Retina (tissue), 1 donor: ENCODE measurements at places on chromosomes 7 and 10.

DNA sequence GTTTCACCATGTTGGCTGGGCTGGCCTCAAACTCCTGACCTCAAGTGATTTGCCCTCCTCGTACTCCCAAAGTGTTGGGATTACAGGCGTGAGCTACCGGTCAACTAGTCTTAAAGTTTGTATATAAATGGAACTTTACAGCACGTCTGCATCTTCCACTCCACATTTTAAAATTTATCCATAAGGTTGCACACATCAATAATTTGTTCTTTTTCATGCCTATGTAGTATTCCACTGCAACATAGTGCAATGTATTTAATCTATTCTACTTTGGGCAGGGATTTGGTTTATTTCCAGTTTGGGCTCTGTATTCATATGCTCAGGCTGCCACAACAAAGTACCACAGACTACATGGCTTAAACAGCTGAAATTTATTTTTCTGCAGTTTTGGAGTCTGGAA is 90.0 kb downstream of the NPTX2 start:
- DNase-seq, result no peak

- no peak for DNase-seq
These were observed 46.3 kb downstream of the PHYHIPL start for GRCh38 chr10:59222788-59223187.

- no peak for DNase-seq
These were observed 49.0 kb upstream of the FRMD4A start for GRCh38 chr10:14379556-14380280.

GRCh38 chr7:108246227-108246837 is 116.2 kb upstream of the LAMB4 start:
- peak; percentile 41 for DNase-seq

DNA sequence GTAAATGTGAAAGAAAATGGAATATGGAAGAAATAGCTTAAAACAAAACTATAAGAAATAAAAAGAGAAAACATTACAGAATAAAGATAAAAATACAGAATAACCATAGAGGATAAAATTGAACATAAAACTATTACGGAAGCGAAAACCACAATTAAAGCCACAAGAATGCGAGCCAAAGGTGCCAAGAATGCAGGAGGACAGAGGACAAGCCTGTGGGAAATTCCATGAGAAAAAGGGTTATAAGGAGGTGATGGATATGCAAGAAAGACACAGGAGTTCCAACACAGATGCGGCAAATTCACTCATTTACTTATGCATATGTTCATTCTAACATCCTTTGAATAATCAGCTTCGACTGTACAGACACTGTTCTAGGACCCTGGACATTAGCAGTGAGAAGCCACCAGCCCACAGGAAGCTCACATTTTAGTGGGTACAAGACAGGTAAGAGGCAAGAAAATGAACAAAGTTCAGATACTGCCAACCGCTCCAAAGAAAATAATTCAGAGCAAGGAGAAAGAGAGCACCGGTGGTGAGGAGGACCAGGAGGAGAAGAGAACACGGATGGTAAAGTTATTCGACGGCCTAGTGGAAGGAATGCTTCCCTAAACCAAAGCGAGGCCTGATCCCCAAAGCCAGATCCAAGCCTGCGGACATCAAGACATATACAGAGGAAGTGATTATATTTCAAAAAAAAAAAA is 213.7 kb upstream of the MGMT start:
- DNase-seq, result no peak

GRCh38 chr10:6980353-6980752 is 400.3 kb upstream of the PRKCQ start:
- DNase-seq, result no peak

DNA sequence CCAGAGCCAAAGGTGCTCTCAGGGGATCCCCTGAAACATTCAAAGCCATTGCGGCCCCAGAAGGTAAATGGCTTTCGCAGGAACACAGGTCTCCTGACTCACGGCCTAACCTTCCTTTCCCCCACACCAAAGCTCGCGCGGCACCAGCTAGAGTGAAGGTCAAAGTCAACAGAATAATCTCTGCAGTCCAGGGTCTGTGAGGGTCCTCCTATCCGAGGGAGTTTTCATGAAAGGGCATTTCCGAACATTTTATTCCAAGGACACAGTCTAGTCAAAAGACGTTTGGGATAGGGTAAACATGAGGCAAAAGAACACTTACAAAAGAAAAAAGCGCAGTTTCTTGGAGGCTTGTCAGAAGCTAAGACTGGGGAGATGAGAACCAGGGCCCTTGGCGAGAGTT is 559 bp upstream of the STEAP2 start:
- no peak for DNase-seq
